ENCODE measurements at places on chromosomes 3 and 15. TPM values are rescaled to one million over a fixed set of nuclear protein-coding genes. Genes with fewer than 3 reads are reported as not detected.

The ALS2CL gene
- total RNA-seq = 17.8 TPM

The MESP1 gene
- 2.7 TPM for total RNA-seq

The ABCF3 gene
- total RNA-seq = 51.1 TPM

The MYZAP gene
- total RNA-seq = 0.06 TPM

The RTP1 gene
- total RNA-seq = not detected

The PPP1R14D gene
- total RNA-seq = not detected

The SLC51B gene
- not detected for total RNA-seq

The WHAMM gene
- total RNA-seq = 6.0 TPM

The KNL1 gene
- 23.9 TPM for total RNA-seq

DNA sequence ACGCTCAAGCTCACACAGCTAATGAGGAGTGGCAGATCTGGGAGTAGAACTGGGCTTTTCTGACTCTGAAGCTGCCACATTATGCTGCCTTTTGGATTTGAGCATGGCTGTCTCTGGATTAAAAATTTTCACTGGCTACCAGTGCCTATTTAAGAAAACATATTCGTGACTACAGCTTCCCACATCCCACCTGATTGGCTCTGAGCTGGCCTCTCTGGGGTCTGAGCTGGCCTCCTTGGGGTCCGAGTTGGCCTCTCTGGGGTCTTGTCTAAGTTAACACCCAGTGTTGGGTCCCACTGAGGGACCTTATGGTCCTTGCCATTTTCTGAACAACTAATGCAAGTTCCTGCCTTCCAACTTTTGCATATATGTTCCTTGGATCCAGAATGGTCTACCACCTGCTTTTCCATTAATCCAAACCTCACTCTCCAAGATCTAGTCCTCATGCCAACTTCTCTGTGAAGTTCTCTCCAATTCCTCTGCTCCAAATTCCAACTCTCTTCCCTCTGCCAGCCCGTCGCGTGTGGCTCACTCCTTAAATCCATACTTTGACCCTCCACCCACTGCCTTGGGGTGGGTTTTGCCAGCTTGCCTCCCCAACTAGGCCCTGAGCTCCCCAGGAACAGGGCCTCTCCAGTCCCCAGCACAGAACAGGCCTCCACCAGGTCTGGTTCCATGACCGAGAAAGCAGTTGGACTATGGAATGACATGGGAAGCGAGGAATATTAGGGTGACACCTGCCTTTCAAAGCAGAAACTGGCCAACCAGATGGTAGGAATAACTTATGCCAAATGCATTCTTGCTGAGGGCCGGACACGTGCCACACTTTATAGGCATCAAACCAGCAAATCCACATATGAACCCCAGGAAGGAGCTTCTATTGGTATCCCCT, 42.5 kb downstream of the ATP2B2 start:
- no peak for DNase-seq

DNA sequence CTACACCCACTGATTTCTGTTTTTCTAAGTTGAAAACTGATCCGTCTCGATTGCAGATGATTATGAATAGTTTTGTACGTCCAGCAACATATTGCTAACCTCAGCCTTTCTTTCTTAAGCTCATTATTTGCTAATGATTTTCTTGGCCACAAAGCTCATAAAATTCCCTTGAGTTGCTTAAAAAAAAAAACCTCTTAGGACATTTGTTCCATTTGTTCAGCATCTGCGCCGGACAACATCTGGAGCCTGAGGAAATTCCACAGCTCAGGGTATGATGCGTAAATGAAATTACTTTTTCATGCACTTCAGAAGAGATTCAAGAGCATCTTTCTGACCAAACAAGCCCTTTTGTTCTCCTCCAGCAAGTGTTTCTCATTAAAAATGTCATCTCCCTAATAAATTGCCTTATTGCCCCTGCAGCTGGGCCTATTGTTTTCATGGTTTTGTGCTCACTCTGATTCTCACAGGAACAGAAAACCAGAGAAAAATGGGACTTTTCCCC, 249.1 kb upstream of the MCTP2 start:
- no peak for DNase-seq

- no peak for DNase-seq
Measured at GRCh38 chr15:59696332-59696731, 7.2 kb upstream of the BNIP2 start.

DNA sequence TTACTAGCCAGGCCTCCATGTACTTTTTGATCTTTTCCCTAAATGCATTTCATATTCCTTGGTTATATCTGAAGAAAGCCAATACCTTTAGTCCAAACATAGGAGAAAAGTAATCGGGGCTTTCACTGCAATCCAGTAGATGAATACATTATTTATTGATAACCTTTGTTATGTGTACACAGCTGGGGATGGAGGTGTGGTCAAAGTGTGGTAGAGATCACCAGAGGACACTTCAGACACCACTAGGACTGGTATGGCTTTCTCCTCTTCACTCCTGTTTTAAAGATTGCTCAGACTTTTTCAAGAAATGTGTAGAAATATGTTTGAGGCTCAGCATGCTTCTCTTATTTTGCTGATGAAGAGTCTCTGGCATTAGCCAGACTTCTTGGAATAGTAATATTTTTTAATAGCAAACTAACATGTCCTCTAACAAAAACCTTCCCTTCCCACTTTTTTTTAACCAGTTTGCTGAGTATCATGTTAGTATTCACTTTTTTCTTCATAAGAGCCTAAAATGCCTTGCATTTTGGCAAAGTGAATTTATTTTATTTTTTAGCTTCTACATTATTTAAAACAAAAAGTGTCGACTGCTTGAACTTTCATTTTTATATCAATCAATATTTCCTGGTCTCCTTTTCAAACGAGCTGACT, 65.6 kb upstream of the MBNL1 start:
- no peak for DNase-seq

DNA sequence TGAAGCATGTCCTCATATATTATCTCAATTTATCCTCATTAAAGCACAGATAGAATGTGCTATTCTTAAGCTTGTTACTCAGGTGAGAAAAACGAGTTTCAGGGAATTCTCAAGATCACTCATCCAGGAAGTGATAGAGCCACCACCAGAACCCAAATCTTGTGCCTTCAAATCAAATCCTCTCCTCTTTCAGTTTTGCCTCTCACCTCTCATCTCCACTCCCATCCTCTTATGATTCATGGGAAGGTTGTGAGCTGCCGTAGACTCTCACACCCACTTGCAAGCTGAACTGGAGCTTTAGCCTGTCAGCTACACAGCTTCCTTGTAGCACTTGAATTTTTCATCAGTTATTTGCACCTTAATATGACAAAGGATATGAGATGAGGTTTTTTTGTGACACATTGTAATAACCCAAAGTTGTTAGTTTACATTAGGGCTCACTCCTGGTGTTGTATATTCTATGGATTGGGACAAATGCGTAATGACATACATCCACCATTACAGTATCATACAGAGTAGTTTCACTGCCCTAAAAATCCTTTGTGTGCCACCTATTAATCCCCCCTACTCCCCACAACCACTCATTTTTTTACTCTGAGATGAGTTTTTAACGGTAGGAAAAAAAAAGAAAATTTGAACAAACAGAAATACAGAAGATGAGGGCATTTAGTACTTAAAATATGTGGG, 25.7 kb downstream of the GPR15 start:
- DNase-seq = no peak

DNA sequence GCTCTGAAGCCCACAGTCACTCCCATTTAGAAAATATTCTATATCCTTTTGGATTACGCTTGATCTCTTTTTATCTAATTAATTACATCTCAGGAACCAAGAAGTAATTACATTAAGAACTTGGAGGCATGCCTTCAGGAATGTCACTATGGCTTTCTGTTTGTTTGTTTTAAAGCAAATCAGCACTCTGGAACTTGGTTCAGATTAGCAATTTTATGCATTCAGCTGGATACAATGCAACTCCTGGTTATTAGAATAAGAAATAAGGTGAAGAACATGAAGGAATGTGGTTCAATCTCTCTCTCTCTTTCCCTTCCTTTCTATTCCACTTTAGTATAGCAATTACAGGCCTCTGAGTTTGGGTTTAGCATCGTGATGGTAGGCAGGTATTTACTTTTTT, 235.8 kb downstream of the FHIT start:
- no peak for DNase-seq

DNA sequence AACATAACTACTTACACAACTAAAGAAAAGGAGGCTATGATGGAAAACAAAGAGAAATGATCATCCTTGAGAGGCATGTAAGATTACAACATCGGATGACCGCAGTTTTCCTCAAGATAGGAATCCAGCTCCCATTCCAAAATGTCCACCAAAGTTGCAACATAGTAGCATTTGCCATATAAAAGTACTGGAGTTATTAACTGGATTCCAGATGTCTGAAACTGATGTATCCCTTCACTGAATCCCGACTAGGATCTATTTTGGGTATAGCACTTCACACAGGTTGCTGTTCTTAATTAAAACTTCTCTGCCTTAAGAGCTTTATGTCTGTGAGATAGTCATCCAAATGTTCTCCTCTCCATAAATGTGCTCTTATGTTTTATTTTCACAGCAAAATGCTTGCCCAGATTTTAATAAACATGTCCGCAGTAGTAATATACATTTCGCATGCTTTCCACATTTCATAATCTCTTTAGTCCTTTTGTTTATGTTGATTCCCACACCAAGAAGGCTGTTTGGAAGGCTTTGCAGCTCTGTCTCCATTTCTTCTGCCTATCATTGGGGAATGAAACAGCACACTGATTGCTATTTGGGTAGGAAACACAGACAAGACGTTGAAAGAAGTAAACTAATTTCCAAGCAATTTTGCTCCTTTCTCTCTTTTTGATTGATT, 716.5 kb upstream of the CFAP20DC start:
- no peak for DNase-seq

GRCh38 chr3:189903562-189904250, 217.0 kb downstream of the P3H2 start:
- no peak for DNase-seq

DNA sequence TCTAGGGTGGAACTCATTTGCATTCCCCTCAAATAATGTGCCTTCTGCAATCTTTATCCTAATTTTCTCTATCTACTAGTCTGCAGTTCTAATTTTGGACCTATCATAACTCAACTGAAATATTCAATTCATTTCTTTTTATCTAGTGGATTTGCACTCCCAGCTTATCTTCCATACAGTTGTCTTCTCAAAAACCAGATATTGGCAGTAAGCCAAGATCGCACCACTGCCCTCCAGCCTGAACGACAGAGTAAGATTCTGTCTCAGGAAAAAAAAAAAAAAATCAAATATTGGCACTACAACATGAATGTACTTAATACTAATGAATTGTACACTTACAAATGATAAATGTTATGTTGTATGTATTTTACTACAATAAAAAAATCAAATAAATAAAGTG, 18.0 kb upstream of the CHMP2B start:
- DNase-seq = no peak

DNA sequence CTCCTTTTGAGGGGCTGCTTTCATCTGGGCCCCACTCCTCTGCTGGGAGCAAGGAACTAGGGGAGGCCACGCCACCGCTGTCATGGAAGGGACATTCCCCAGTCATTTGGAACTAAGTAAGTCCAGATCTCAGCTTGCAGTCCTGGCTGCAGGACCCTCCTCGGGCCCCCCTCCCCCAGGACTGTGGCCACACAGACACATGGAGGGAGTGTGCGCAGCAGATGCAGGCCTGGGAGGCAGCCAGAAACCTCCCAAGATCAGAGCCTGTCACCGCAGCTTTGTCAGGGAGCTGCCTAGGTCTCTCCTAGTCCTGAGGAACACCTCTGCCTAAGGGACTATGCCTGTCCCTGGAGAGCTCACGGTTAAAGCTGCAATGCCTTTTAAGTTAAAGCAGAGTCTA, 7.3 kb upstream of the SEMA3F start:
- DNase-seq = no peak

DNA sequence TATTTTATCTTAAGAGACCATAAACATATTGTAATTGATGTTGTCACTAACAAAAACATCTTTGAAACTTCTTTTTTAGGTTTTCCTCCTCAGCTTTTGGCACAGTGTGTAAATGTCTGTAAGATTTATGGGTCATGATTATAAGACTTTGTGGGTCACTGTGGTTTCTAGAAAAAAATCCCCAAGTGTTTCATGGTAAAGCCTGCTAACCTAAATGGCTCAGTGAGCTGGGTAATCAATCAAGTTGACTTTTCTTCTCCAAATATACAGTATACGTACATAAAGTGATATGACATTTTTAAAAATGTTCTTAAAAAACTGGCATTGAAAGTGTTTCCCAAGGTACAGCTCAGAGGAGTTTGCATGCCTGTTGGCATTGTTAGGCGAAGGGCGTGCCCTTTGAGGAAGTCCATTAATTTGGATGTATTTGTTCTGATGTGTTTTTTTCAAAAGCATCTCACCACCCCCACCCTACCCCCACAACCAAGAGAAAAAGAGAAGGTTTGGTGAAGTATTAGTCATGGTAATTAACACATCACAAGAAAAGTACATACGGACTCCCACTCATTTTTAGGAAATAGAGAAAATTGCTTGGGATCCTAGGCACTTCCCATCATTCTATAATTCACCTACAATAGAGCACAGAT, 385.4 kb upstream of the LRRC3B start:
- no peak for DNase-seq

- no peak for DNase-seq
Measured at GRCh38 chr15:91498046-91498748, 355.3 kb upstream of the SLCO3A1 start.

- DNase-seq = peak; percentile 35
Measured at GRCh38 chr3:60064210-60065178, 1014.7 kb upstream of the CFAP20DC start.

DNA sequence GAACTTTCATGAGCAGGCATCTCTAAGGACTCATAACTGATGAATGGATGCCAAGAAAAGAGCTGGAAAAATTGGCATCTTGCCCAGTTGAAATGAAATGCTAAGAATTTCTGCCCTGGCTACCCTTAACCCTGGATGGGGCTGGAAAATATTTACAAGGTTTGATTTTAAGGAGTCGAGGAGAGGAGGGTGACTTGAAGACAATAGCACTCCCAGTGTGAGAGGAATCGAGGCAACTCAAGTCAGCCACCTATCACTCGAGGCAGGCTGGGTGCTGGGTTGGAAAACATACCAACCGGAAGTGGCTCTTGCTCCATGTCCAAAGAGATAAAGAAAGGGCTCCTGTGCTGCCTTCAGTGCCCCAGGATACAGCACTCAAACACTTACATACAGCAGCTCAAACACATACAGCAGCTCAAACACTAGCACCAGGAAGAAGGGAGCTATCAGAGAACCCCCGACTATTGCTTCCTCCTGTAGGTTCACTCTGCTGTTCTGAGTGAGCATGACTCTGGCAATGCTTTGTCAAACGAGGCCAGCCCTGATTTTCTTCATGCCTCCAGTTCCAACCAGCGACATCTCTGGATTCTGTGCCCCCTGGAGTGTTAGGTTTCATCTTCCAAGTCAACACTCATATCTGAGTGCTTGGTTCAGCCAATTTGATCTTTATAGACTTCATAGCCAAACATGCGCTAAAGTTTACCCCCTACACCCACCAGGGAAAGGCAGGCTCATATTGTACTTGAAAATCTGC, 4.9 kb downstream of the PRICKLE2 start:
- peak; percentile 51 for DNase-seq
